Vagina (tissue), 2 donors: ENCODE measurements at places on chromosomes 6 and 20. TPM values are rescaled to one million over a fixed set of nuclear protein-coding genes. Genes with fewer than 3 reads are reported as not detected.

DNA sequence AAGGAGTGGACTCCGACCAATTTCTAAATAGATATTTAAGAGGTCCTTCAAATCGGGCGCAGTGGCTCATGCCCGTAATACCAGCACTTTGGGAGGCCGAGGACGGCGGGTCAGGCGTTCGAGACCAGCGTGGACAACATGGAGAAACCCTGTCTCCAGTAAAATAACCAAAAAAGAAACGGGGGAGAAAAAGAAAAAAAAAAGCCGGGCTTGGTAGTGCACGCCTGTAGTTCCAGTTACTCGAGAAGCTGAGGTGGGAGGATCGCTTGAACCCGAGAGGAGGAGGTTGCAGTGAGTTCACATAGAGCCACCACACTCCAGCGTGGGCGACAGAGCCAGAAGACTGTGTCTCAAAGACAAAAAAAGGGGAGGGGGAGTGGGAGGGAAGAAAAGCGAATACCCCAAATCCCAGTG, 53.3 kb upstream of the HFE start:
- DNase-seq = no peak

GRCh38 chr20:17406051-17406590, 125.1 kb downstream of the BFSP1 start:
- DNase-seq = no peak

DNA sequence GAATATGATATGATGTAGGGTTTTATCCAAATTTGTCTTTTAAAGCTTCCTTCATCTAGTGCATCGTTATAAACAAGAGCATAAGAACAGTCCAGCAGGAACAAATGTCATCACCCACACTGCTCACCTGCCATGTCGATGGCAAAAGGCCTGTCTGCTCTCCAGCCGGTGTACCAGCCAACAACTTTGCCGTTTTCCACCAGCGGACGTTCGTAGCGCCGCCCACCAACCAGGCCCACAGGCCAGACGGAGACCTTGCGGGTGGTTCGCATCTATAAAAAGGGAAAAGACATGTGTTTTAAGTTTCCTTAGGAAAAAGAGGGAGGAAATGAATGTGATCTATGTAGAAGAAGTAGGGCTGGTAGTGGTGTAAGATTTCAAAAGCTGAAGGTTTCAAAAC, 62.9 kb downstream of the B3GAT2 start:
- no peak for DNase-seq

GRCh38 chr20:38034108-38034649, 633 bp downstream of the RPRD1B start:
- no peak for DNase-seq

- DNase-seq = no peak
Observed at GRCh38 chr6:68633972-68634725, 933 bp upstream of the ADGRB3 start.

- DNase-seq = no peak
Observed at GRCh38 chr6:166097914-166098522, 69.6 kb downstream of the TBXT start.

- no peak for DNase-seq
Observed at GRCh38 chr6:12354499-12354898, 64.3 kb downstream of the EDN1 start.

DNA sequence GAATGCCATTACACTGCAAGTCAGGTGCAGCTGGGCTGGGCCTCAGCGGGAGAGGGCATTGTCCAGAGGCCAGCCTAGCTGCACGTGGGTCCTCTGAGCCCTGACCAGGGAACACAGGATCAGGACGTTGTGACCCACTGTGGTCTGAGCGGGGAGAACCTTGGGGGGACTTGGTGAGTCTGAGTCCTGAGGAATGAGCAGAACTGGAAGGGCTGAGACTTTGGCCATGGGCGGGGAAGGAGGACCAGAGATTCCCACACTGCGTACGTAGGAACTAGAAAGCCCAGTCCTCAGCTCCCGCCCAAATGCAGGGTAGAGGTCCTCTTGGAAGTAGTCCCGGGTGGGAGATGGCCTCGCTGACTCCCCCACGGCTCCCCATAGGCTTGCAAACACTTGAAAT, 42.5 kb downstream of the GABRR2 start:
- no peak for DNase-seq

- no peak for DNase-seq
Observed at GRCh38 chr6:113978084-113978675, 7.2 kb upstream of the HDAC2 start.

DNA sequence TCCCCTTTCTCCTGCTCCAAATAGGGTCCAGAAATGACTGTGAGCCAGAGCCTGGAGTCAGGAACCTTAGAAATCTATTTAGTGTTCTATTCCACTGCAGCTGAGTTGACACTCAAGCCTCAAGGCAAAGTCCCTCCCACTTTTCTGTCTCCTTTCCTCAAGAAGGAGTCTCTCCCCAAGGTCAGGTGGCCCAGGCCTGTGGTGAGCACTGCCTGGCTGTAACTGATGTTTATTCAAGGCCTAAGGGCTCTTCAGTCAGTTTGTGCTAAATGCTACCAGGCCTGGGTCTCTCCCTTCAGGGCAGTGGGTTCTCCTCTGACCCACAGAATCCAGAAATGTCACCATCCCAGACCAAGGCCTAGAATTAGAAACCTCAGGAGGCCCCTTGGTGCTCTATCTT, 1042.9 kb upstream of the EPHA7 start:
- DNase-seq = no peak

- DNase-seq = no peak
Observed at GRCh38 chr6:7391151-7391550, 1.5 kb downstream of the RIOK1 start.

GRCh38 chr20:39855056-39855455, 834.0 kb downstream of the MAFB start:
- DNase-seq = no peak

DNA sequence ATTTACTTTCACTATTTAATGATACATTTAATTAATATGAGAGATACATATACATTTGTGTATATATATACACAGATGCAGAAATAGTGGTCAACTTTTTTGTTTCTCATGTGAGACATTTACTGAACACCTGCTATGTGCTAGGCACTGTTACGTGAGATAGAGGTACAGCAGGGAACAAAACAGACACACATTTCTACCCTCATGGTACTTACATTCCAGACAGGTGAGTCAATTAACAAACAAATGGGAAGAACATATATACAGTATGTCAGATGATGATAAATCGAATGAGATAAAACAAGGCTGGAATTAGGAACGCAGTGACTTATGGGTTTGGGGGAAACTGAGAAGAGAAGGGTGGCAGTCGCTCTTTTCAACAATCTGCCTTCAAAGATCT, 5.1 kb downstream of the TFB1M start:
- DNase-seq = no peak

DNA sequence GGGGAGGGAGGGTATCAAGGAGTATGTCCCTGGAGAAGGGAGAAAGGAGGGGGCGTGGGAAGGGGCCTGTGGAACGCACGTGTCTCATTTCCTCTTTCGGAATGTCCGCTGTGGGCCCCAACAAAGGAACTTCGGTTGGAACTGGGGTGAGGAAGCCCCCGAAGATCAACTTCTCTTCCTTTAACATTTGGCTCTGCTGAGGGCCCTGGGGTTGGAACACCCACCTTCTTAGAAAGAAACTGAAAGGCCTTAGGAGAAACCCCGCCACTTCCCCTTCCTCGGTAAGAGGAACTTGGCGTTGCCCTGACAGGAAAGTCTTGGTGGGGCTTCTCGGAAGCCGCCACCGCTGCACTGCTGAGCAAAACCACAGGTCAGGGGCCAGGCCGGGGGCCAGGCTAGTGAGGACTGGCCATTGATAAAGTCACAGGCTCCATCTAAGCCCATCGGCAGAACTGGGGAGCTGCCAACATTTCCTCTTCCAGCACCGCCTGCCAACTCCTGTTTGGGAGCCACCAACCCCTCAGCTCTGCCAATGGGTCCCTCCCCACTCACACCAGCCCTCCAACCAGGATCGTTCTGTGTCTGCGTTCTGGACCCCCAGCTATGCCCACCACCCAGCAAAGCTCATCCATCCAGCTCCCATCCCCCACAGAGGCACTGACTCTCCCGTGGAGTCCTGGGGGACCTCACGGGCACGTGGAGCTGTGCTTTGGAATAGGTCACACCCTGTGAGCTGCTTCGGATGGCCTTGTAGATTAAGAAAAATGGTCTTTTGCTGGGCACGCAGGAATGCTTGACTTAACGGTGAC, 44.8 kb downstream of the FGD2 start:
- DNase-seq = no peak

DNA sequence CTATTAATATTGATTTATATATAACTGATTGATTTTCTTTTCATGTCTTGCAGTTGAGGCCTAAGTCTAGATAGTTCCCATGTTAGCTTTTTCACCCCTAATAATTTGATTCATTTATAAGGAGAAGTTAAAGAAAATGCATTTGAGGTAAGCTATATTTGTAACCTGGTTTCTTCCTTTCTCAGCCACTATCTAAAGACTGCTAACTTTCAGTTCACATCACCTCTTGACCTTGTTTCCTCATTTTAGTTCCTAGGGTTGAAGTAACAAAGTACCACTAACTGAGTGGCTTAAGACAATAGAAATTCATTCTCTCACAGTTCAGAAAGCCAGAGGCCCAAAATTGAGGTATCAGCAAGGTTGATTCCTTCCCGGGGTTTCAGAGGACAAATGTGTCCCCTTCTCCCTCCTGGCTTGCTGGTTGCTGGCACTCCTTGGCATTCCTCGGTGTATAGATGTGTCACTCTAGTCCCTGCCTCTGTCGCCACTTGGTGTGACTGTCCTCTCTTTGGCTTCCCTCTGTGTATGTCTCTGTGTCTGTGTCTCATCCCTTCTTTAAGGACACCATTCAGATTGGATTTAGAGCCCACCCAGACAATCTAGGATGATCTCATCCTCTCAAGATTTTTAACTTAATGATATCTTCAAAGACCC, 55.9 kb upstream of the C20orf144 start:
- no peak for DNase-seq

DNA sequence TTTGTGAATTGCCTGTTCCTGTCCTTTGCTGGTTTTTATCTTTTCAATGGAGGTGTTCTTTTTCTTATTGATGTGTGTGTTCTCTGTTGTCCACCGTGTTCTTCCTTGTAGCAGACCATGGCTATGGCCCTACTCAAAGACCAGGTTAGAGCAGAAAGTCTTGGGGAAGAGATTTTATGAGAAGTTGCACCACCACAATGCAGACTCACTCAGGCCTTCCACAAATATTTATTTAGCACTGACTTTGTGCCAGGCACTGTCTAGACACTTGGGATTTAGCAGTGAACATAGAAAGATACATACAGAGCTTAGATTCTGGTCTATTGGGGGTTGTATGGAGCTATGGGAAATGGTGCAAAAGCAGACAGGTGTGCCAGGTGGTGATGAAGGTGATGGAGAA, 98.8 kb downstream of the DTD1 start:
- no peak for DNase-seq

DNA sequence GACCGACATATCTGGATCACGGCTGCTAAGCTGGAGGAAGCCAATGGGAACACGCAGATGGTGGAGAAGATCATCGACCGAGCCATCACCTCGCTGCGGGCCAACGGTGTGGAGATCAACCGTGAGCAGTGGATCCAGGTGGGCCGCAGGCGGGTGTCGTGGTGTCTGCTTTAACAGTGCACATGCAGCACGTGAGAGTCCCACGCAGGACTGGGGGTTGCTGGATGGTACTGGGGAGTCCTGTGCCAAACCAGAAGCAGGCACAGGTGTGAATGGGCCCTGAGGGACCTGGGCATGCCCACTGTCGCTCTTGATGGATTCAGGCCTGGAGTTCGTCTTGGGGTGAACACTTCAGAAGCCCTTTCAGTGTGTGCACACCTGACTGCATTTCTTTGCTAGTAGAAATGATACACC, 24.6 kb upstream of the C20orf204 start:
- DNase-seq = no peak

- DNase-seq = no peak
Observed at GRCh38 chr6:56156643-56157042, 90.7 kb downstream of the COL21A1 start.

YIPF3 gene
- 80.0 TPM for total RNA-seq

BACH2 gene
- total RNA-seq = 6.4 TPM

RCAN2 gene
- total RNA-seq = 20.9 TPM

SLC22A7 gene
- total RNA-seq = not detected

SLC22A16 gene
- total RNA-seq = not detected

GTSF1L gene
- total RNA-seq = not detected

ADGRB3 gene
- 2.7 TPM for total RNA-seq

TMEM74B gene
- 4.2 TPM for total RNA-seq

TRIM15 gene
- not detected for total RNA-seq

GMDS gene
- 30.2 TPM for total RNA-seq

GRM4 gene
- not detected for total RNA-seq

BNIP5 gene
- not detected for total RNA-seq

RRAGD gene
- 6.4 TPM for total RNA-seq

ERVFRD-1 gene
- total RNA-seq = 0.25 TPM

ULBP2 gene
- not detected for total RNA-seq

LAMA4 gene
- total RNA-seq = 56.5 TPM

ULBP1 gene
- total RNA-seq = not detected

LRRN4 gene
- total RNA-seq = not detected

CST11 gene
- total RNA-seq = not detected
